Hair follicular keratinocyte (primary cell): ENCODE measurements at places on chromosomes 7 and 10. TPM values are rescaled to one million over a fixed set of nuclear protein-coding genes. Genes with fewer than 3 reads are reported as not detected.

AKR1C8 gene
- total RNA-seq = not detected in 2 replicates

SPDYE8 gene
- not detected in 2 replicates for total RNA-seq

FZD8 gene
- total RNA-seq = 16.9 and 26.0 TPM in 2 replicates

KCNH2 gene
- total RNA-seq = not detected in 2 replicates

TECTB gene
- not detected in 2 replicates for total RNA-seq

NOS3 gene
- total RNA-seq = 1.8 and 3.7 TPM in 2 replicates

PRSS1 gene
- not detected in 2 replicates for total RNA-seq

BMPER gene
- total RNA-seq = 0.08 and 0.11 TPM in 2 replicates

CASP7 gene
- total RNA-seq = 12.4 and 16.1 TPM in 2 replicates

CRPPA gene
- total RNA-seq = 0.19 and 0.31 TPM in 2 replicates

CCDC3 gene
- total RNA-seq = 0.31 and 3.0 TPM in 2 replicates

CADPS2 gene
- total RNA-seq = 1.1 and 3.4 TPM in 2 replicates

VOPP1 gene
- 61.6 and 61.9 TPM in 2 replicates for total RNA-seq

ELMO1 gene
- total RNA-seq = not detected in 2 replicates

HOXA7 gene
- total RNA-seq = 2.4 and 3.6 TPM in 2 replicates

NUB1 gene
- 26.8 and 26.9 TPM in 2 replicates for total RNA-seq

TFR2 gene
- 0.11 and 0.39 TPM in 2 replicates for total RNA-seq

PTPRN2 gene
- 0.04 TPM in 1 of 2 replicates, not detected in the other for total RNA-seq

DPP6 gene
- not detected in 2 replicates for total RNA-seq

OR2A42 gene
- not detected in 2 replicates for total RNA-seq

CNNM1 gene
- under 0.01 and 0.08 TPM in 2 replicates for total RNA-seq

AGR2 gene
- 2.2 and 2.5 TPM in 2 replicates for total RNA-seq

FAM25A gene
- 2.5 and 3.3 TPM in 2 replicates for total RNA-seq

C7orf57 gene
- total RNA-seq = 1.6 and 2.3 TPM in 2 replicates

DUSP5 gene
- total RNA-seq = 87.9 and 109 TPM in 2 replicates

SERPINE1 gene
- 244 and 431 TPM in 2 replicates for total RNA-seq

PIK3CG gene
- not detected in 2 replicates for total RNA-seq

INSYN2A gene
- 0.23 TPM in 1 of 2 replicates, not detected in the other for total RNA-seq

ABCB1 gene
- total RNA-seq = not detected in 2 replicates

LIPK gene
- not detected in 2 replicates for total RNA-seq

CACNB2 gene
- not detected in 2 replicates for total RNA-seq

NPY4R gene
- total RNA-seq = not detected in 2 replicates

CCDC146 gene
- 0.34 and 1.8 TPM in 2 replicates for total RNA-seq
